Right forelimb (tissue), 1 donor: ENCODE measurements at places on chromosomes 3 and 15.

DNA sequence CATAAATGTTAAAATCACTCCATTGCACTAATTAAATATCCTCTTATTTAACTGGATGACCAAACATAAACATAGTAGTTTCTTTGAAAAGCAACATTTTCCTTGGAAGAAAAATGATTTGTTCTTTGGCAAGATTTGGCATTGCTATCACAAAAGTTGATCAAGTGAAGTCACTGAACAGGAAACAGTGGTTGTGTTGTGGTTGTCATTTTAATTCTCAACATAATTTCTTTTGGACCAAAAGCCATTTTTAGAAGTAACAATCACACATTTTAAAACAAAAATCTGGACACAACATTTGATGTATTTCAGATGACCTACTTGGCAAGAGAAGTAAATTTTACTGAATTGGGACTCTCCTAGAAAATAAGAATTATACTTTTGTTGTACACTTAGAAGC, 872.3 kb downstream of the ROBO1 start:
- no peak for DNase-seq

GRCh38 chr15:43550527-43551363, 33.3 kb downstream of the MAP1A start:
- DNase-seq = no peak

GRCh38 chr3:8621872-8622271, 22.7 kb downstream of the SSUH2 start:
- DNase-seq = no peak

GRCh38 chr15:31058236-31058962, 43.1 kb downstream of the TRPM1 start:
- DNase-seq = no peak

DNA sequence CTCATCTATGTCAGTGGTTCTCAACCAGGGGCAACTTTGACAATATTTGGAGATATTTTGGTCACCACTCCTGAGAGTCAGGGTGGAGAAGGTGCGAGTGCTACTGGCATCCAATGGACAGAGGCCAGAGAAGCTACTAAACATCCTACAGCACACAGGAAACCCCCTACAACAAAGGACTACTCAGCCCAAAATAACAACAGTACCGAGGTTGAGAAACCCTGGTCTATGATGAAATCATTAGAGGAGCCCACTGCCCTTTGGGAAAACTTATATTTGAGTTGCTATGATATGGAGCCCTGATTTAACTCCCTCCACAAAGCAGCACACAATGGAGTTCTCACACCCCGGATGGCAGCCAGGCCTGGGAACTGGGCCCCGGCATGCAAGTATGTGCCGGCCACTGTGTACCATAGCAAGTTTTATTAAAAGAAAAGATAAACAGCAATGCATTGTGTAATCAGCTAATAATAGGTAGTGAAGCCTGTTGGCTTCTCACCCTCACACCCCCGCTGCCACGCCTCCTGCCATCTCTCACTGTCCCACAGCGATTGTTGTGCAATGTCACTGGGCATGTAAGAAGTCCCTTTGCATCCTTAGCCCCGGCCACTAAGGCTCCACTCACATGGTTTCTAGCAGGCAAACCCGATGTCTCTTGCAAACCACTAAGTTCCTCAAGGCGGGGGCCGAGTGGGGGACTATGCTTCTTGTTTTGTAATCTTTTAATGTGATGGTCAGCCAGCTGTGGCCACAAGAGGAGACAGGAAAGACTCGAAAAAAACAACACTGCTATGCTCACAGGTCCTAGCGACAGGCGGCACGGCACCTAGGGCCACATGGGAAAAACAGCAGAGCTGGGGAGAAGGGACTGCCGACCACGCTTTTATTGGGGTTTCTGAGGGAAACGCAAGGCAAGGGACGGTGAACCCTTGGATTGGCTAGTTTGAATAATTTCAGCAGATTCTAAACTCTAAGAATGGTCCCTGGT, 110.0 kb downstream of the AQP9 start:
- DNase-seq = no peak

GRCh38 chr3:141876891-141877621, 613 bp downstream of the ATP1B3 start:
- DNase-seq = peak; percentile 73

DNA sequence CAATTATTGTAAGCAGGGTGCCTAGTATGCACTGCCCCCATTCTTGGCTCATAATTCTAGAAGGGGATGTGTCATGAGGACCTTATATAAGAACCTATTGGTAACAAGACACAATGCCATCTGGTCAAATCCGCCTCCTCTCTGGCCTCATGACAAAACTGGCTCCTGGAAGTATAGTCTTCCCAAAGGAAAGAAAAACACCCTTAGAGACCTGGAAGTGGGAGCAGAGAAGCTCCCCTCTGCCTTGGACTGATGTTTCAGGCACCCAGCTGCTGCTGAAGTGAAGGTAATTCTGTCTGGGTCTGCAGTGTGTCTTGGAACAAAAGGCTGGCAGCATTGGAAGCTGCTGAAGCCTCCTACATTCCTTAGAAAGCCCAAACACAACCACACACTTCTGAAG, 107.2 kb upstream of the CLSTN2 start:
- DNase-seq = no peak

DNA sequence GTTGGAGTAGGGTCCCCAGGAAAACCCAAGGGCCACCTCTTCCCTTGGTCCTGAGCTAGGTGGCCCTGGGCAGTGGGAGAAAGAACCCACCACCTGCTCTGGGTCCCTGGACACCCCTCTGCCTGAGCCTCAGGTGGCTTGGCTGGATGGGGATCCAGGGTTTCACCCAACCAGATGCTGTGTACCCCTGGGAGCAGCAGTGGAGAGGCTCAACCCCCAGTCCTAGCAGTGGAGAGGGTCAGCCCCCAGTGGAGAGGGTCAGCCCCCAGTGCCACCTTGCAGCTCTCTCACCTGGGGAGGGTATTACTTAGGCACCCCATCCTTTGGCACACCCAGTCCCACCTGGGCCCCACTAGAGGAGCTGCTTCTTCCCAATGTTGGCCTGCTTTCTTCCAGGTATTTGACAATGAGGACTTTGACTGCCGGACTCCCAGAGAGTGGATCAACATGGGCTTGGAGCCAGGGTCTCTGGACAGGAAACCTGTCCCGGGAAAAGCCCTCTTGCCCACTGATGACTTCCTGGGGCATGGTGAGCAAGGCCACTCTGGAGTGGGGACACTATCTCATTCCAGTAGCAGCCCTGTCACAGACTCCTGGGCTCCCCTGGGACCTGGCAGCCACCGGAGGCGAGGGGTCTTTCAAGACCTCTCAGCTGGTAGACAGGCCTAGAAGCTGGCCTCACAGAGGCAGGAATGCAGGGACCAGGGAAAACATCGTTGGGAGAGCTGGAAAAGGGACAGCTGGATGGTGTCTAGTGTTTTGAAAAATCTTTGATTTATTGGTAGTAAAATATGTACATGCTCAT, 11.6 kb downstream of the DNAH1 start:
- DNase-seq = no peak

GRCh38 chr15:66751579-66751978, 49.5 kb downstream of the SMAD6 start:
- DNase-seq = no peak

DNA sequence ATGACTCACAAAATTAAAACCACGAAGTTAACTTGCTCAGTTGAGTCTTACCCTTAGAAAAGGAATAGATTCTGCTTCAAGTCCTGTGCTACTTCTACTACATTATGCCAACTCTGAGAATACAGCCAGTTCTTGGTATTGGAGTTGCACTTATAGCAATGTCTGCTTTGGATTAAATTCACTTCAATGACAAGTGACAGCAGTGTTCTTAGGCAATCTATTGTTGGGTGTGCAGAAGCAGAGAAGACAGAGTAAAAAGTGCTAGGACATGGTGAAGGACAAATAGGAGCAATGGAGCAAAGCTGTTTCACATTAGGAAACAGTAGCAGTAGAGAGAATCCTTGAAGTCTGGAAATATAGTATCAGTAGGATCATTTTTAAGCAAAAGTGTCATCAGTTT, 713.1 kb downstream of the SI start:
- no peak for DNase-seq

GRCh38 chr3:10575601-10576160, 70.3 kb upstream of the ATP2B2 start:
- DNase-seq = no peak

DNA sequence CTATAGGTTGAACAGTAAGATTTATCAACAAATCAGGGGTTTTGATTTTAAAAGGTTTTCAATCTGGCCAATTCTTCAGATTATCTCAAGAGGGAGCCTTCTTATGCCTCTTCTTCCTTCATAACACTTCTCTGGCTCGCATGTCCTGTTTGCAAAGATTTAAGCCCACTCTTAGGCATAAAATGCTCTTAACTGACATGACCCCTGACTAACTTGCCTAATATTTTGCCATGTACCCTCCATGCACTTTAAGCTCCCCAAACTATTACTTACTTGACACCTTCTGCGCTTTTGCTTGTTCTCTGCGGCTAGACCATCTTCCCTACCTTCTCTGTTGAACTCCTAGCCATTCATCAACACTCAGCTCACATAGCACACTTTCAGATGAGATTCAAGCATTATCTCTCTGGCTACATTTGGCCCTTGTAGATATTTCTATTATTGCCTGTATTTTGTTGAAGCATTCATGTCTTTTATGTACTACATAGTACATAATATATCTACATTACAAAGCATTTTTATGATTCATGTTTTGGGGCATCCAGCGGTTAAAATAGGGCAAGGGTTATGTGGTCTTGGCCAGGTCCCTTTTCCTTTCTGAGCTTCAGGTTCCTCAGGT, 1.0 kb upstream of the ARIH1 start:
- no peak for DNase-seq

DNA sequence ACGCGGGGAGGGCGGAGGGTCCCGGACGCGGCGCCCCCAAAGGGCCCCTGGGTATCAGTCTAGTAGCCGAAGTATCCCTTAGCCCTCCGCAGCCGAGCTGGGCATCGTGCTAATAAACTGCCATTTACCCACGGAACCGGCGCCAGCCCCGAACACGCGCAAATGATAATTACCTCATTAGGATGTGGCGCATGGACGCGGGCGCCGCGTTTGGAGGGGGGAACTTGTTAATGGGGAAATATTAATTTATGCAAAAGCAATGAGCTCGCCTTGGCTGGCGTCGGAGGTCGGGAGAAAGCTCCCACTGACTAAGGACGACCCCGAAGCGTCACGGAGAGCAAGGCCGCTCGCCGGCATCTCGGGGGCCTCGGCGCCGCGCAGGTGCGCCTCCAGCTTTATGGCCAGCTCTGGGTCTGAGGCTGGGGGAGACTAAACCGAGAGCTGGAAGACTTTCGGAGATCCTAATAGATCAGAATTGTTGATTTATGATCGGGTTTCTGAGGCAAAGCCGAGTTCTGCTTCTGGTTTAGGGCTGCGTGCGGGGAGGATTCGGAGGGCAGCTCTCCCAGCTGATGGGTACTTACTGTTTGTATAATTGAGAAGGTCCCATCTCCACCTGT, 474 bp upstream of the FEZF2 start:
- no peak for DNase-seq

DNA sequence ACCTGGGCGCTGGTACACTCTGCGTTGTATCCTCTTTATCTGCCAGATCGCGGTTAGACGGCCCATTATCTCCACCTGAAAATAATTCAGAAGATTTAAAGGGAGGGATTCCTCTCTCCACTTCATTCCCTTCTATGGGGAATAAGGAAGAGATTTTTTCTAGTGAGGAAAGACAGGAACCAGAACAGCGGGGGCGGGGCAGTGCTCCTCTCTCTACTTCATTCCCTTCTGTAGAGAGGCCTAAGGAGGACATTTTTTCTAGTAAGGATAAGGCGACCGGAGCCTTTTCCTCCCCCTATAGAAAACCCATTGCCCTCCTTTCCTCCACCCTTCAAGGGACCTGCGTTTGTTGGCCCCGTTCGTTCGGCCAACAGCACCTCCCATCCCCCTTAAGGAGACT, 8.3 kb upstream of the LIPH start:
- DNase-seq = no peak

GRCh38 chr15:58546066-58546591, 114.3 kb downstream of the LIPC start:
- DNase-seq = no peak

- peak; percentile 74 for DNase-seq
These were observed 145.0 kb downstream of the LRRK1 start for GRCh38 chr15:101063891-101064794.

DNA sequence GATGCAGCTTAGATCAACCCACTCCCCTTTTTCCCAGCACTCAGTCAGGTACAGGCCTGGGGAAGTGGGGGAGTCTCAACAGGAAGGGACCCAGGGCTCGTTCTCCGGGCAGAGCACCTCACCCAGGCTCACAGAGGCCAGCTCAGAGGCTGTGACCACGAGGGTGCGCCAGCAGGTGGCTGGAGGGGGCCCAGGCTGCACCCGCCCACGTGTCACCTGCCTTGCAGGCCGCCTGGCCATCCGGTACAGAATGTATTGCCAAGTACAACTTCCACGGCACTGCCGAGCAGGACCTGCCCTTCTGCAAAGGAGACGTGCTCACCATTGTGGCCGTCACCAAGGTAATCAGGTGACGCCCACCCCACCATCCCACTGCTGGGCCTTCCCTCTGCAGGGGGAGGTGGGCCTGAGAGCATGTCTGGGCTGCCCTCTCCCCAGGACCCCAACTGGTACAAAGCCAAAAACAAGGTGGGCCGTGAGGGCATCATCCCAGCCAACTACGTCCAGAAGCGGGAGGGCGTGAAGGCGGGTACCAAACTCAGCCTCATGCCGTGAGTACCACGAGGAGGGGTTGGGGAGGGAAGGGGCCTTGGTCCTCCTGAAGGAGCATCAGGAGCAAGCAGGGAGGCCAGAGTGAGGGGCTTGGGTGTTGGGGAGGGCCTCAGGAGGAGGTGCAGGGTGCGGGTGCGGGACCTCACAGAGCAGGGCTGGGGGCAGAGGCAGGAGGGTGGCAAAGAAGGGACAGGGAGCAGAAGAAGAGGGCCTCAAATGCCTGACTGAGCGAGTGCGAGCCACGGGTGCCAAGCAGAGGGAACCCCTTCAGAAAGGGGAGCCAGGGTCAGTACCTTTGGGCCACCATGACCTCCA, 14.0 kb upstream of the LMAN1L start:
- no peak for DNase-seq

DNA sequence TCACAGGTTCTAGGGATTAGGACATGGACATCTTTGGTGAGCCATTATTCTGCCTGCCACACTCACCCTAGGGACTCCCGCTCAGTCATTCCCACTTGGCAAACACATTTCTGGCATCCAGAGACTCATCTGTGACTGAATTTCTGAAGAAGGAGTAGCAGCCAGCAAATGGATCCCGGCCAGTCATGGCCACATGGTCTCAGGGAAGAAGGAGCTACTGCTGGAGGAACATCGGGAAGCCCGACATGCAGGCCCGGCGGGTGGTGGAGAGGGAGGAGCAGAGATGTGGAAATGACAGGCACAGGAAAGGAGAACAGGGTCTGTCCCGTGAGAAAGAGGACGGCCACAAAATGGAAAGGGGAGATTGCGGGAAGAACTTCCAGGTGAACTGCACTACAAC, 65.4 kb downstream of the SEMA5B start:
- no peak for DNase-seq

GRCh38 chr15:25501828-25502446, 63.1 kb upstream of the UBE3A start:
- DNase-seq = no peak
